ENCODE measurements at places on chromosomes 5 and 9.

- DNase-seq = no peak
Observed at GRCh38 chr5:135382106-135382790, 16.8 kb downstream of the MACROH2A1 start.

DNA sequence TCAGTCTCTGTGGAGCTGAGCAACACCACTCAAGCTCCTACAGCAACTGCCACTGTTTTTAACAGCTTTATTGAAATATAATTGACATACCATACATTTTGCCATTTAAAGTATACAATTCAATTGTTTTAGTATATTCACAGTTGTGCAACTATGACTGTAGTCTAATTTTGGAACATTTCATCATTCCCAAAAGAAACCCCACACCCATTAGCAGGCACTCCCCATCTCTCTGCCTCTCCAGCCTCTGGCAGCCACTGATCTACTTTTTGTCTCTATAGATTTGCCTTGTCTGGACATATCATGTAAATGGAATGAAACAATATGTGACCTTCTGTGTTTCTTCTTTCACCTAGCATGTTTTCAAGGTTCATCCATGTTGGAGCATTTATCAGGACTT, 43.5 kb downstream of the RUSC2 start:
- no peak for DNase-seq

DNA sequence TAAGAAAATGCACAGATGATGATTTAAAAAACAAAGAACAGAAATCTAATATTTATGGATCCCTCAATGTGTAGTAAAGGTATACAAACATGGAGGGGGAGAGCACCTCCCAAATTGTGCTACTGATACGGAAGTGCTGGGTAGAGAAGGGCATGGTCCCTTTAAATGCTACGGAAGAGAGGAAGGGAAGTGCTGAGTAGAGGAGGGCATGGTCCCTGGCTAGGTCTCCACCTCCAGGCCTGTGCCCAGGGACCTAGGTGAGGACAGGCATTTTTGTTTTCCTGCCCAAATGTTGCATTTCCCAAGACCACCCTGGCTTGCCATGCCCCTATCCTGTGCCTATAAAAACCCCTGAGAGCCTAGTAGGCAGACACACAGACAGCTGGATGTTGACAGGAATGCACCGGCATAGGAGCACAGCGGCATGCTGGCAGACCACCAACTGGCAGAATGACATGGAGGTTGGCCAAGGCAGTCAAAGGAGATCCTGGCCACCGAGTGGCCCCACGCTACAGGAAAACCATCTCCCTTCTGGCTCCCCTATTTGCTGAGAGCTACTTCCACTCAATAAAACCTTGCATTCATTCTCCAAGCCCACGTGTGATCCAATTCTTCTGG, 62.1 kb upstream of the SPDL1 start:
- no peak for DNase-seq

GRCh38 chr5:138926688-138927448, 51.7 kb upstream of the LRRTM2 start:
- DNase-seq = no peak

DNA sequence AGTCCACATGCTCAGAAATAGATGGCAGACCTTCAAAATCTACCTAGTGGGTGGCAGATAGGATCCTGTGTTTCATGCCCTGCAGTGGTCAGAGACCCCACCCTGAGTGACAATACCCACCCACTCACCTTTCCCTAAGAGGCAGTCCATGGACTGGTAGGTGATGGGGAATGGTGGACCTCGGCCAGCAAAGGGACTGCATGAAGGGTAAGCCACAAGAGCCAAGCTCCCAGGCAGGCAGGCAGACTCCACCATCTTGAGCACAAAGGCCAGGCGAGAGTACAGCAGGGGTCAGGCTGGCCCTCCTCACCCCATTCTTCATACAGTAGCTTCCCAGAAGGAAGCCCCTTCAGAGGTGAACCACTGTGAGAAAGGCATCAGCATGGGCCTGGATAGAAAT, 78.4 kb downstream of the SYK start:
- DNase-seq = no peak

- DNase-seq = no peak
Observed at GRCh38 chr9:132040246-132040645, 39.4 kb downstream of the MED27 start.

DNA sequence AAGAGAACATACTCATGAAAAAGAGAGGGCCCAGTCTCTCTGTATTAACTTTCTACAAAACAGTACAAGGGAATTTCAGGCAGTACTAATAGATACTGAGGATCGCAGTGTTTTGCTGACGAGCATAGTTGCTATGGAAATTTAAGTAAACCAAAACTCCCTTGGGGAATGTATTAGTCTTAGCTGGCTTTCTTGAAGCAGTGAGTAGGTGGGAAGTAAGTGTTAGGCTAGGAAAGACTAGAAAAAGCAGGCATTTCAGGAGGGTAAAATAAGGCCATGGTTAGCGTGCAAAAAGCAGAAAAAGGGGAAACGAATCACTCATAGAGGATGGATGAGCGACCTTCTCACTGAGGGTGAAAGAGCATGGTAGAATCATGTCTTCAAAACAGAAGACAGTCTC, 84.3 kb upstream of the ACTBL2 start:
- no peak for DNase-seq

DNA sequence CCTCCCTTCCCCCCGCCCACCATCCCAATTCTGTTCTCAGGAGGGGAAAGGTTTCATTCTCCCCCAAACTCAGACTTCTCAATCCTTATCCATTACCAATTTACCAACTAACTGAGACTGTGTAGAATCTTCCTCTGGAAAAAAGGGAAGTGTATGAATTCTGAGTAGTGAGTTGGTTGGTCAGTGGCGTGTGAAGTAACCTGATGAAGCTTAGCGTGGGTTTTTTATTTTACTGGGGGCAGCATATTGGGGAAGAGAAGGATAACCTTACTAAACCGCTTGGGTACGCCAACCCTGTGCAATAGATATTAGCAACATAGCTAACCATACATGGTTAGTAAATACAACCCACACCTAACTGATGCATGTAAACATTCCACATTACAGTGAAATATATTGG, 1.1 kb upstream of the DNAJC21 start:
- DNase-seq = no peak
